ENCODE measurements at places on chromosomes 3 and 15.

GRCh38 chr15:67178569-67179210 lies 75.8 kb downstream of the AAGAB start:
- DNase-seq: no peak

- no peak for DNase-seq
Observed at GRCh38 chr3:67515778-67516177, 138.6 kb downstream of the SUCLG2 start.

DNA sequence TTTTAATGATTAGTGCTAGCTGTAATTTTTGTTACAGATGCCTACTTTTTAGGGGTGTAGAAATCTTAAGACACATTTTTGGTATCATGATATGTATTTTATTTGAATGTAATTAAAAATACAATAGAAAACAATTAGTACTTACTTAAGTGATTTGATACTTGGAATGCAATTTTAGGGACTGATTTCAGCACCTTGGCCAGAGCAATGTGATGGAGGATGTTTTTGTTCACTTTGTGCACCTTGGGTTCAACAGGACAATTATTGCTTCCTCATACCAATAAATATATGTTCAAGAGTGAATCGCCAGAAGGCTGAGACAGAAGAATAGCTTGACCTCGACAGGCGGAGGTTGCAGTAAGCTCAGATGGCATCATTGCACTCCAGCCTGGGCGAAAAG lies 22.3 kb downstream of the GMNC start:
- no peak for DNase-seq

- DNase-seq: no peak
Observed at GRCh38 chr15:33098094-33099058, 96.1 kb downstream of the FMN1 start.

- peak; percentile 41 for DNase-seq
Observed at GRCh38 chr3:58585994-58586393, 8.8 kb upstream of the FAM107A start.

- DNase-seq: no peak
Observed at GRCh38 chr15:39059917-39060316, 495.3 kb upstream of the RASGRP1 start.

DNA sequence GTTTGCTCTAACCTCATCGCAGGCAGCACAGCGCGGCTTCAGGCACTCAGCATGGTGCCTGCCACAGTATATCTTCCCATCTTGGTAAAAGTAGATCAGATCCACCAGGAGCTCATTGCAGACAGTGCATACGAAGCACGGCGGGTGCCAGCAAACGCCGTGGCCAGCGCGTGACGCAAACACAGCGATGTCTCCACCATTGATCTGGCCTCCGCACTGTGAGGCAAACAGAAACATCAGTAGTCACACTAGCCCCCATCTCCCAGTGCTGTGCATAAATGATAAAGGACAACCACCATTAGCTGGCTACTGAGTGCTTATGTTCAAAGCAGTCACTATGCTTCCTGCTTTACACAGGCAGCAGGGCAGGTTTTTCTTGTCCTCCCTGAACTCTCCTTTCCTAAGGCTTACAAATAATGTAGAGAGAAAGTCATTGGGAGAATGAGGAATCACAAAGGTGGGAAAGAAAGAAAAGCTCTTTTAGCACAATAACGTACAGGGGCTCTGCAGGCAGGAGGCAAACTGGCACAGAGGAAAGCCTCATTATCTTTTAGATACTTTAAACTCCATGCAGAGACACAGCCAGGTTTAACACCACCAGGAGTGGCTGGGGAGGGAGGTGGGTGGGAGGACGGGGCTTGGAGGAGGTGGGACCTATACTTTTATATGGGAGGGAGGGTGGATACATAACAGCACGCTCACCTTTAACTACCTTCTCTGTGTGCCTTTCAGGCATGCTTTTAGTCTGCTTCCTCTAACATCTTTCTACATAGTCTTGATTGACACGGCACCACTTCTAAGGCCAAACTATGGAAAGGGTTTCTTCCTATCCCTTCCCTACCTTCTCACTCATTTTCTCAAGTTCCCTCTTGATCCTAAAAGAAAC lies 67.9 kb downstream of the PRICKLE2 start:
- DNase-seq: no peak

- DNase-seq: no peak
Observed at GRCh38 chr3:148330542-148330941, 367.2 kb upstream of the AGTR1 start.

DNA sequence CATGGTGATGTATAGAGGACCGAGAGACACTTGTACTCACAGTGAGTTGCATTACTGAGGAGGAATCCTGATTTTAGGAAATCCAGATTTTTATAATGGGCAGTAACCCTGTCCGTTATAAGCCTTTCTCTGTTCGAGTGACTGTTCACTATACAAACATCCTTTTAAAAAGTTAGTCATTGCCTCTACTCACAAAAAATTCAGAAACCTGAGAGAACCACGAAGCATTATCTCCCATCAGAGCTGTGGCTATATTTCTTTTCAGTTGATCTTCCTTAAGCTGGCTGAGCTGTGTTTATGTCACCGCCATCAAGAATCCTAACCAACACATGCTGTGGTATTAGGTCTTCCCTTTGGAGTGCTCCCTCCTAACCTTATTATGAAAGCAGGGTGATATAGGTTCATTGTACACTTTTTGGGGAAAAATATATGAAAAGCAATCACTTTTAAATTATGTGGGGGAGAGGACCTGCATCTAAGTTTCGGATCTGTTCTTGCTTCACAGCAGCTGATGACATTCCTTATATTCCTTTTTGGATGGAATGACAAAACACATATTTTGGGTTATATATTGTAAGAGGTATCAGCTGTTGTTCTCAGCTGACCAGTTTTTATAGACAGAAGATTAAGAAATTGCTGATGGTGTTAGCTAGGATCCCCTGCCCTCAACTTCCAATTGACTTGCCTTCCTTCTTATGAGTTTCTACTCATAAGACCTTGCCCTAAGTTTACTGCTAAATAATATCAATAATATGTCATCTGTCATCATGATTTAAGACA lies 465.9 kb upstream of the RASGRP1 start:
- no peak for DNase-seq

DNA sequence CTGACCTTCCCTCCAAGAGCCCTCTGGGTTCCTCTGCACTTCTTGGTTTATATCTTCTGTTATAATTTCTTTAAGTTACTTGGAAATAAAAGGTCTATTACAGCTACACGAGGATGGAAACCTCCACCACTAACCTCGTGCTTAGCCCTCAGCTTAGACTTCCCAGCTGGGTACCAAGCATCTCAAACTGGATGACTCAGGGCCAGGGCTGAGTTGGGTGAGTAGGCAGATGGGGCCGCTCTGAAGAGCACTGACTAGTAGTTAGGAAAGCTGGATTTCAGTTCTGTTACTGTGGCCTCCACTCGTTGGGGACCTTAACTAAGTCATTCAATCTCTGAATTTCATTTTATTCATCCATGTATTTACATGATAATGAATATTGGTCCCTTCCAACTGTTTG lies 1036.6 kb downstream of the IGSF11 start:
- DNase-seq: no peak

GRCh38 chr3:158770741-158771350 lies 31.0 kb upstream of the MFSD1 start:
- no peak for DNase-seq

DNA sequence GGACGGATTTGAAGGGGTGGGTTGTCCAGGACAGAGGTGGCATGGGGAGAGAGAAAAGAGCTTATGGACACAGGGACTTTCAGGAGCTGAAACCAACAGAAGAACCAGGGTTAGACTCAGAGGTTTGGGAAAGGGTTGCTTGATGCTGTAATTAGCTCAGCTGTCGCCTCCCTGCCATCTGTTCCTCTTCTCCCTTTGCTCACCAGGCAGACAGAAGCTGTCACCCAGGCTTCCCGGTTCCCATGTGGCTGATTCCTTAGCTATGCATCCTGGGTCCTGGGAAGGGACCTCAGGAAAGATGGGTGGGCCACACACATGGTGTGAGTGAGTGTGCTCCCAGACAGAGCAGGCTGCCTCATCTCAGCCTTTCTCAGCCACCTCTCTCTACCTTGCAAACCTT lies 14.1 kb downstream of the PTPN23 start:
- DNase-seq: no peak

Measured in GM13976 (cell line).